Body of pancreas (tissue), 4 donors: ENCODE measurements at places on chromosomes 7 and 10. TPM values are rescaled to one million over a fixed set of nuclear protein-coding genes. Genes with fewer than 3 reads are reported as not detected.

Gene MSMB
- total RNA-seq = not detected

Gene MYPN
- total RNA-seq = 2.3 TPM

Gene CYTH3
- total RNA-seq = 18.8 TPM

Gene GHRHR
- not detected for total RNA-seq

Gene VWDE
- 2.6 TPM for total RNA-seq

Gene LRRC18
- total RNA-seq = not detected

- no peak for DNase-seq
These were observed 51.7 kb upstream of the CALD1 start for GRCh38 chr7:134727711-134728110.

GRCh38 chr7:155646669-155647068, 2.2 kb downstream of the RBM33 start:
- no peak for DNase-seq

DNA sequence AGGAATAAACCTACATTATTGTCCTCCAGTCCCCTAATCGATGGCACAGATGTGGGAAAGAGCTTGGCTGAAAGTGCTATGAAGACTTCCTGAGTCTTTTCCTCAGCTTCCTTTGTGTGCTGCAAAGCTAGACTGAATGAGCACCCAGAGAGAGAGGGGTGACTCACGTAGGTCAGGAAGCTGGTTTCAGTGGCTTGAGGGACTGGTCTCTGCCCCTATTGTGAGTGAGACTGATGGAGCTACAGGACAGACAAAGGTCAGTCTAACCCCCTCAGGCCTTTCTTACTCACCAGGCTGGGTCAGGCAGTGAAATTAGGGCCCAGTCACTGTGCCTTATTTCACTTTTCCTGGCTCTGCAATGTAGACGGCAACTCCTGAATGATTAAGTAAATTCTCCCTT, 171.1 kb upstream of the GRB10 start:
- DNase-seq = no peak

GRCh38 chr10:114678820-114679219, 20.7 kb upstream of the ABLIM1 start:
- no peak for DNase-seq

DNA sequence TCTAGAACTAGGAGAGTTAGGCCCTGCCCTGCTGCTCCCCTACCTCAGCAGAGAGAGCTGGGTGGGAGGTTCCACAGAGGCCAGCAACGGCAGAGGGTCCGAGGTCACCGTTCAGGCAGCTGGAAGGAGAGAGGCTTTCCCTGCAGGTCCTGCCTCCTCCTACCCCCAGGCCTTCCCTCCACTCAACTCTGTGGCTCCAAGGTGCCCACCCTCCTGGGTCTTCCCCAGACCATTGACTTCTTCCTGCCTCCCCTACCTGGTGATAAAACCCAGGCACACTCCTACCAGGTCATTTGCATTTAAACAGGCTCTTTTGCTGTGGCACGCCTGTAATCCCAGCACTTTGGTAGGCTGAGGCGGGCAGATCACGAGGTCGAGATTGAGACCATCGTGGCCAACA, 515.3 kb upstream of the FOXK1 start:
- DNase-seq = no peak

- no peak for DNase-seq
These were observed 497.4 kb upstream of the PODXL start for GRCh38 chr7:132053871-132054270.

GRCh38 chr7:12715372-12716133, 28.1 kb downstream of the ARL4A start:
- peak; percentile 44 for DNase-seq

- DNase-seq = peak; percentile 14
These were observed 13.6 kb downstream of the GPRIN2 start for GRCh38 chr10:46542567-46543465.

DNA sequence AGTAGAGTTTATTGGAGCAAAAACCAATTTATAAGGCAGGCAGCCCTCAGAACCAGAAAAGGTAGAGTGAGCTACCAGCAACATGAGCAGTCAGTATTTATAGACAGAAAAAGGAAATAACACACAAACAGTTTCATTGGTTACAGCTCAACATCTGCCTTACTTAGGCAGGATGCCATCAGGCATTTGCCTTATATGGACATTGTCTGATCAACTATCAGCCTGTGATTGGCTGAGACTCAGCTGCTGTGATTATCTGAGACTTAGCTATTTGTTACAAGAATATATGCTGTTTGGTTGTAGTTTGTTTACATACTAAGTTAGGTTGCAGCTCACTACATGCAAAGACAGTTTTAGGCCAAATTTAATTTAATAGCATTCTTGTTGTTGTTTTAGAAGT, 60.4 kb upstream of the CDK1 start:
- no peak for DNase-seq

DNA sequence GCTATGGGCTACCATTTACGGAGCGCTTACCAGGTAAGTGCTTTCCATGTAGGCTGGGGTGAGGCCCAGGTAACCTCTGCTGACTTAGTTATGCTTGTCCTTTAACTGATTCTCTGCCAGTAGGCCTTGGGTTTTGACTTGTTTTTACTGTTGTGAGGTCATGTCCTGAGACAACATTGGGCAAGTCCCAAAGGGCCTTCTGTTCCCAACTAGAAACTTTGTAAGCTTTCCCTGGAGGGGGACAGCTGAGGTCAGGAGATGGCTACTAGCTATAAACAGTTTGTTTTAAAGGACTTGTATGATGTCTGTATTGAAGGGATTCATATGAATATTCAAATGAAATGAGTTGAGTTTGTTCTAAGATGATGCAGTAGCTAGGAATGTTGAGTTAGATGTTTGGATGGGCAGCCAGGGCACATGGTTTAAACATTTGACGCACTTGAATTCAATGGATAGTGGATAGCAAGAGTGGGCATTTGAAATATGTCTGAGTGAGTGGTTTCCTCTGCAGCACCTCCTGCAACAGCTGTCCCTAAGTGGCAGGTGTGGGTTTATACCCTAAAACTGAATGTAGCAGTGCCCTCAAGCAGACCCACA, 10.0 kb upstream of the SGPL1 start:
- DNase-seq = no peak

- no peak for DNase-seq
These were observed 163.5 kb downstream of the MBL2 start for GRCh38 chr10:52609071-52609470.

DNA sequence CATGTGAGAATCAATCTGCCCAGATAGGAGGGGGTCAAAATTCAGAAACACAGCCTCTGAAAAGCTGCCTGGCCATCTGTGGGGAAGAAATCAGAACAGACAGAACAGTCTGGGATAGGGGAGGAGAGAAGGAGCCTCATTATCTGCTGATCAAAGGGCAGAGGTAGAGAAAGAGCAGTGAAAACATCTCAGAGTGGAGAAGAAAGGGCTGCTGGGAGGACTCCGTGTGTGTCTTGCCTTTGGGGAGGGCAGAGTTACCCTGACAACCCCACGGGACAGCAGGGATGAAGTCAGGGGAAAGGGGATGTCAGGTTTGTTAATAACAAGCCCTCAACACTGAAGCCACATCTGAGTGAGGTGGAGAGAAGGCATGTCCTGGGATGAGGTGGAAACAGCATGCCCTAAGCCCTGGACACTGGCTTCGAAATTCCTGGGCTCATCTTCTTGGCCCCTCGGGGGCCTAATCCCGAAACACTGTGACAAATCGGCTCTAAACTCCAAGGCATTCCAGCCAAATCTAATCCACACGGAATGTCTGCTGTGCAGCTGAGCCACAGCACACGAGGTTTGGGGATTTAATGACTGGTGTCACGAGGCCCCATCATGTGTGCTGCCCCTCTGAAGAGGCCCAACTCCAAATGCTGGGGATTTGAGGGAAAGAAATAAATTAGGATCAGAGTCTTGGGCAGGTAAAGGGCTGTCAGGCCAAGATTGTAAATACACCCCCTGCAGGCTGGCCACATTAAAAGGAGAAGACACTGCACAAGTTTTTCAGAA, 82.8 kb upstream of the FGFR2 start:
- DNase-seq = no peak

- DNase-seq = no peak
These were observed 7.6 kb downstream of the PRXL2A start for GRCh38 chr10:80415734-80416478.
